ENCODE measurements at places on chromosomes 6 and 20.

DNA sequence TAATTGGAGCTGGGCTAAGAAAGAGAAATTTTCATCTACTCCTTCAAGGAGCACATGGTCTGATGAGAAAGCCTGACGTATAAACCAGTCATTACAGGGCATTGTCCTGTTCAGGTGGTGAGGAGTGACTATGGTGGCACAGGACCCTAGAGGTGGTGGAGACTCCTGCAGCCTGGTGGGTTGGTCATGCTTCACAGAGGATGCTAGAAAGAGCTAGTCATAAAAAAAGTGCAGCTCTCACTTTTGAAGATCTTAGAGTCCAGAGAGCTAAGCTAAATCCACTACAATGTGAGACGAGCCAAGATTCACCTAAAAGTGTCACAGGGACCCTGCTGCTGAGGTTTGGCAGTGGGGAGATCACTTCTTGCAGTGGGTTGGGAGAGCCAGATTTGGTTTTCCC, 9.8 kb upstream of the ZNF831 start:
- no peak for DNase-seq

DNA sequence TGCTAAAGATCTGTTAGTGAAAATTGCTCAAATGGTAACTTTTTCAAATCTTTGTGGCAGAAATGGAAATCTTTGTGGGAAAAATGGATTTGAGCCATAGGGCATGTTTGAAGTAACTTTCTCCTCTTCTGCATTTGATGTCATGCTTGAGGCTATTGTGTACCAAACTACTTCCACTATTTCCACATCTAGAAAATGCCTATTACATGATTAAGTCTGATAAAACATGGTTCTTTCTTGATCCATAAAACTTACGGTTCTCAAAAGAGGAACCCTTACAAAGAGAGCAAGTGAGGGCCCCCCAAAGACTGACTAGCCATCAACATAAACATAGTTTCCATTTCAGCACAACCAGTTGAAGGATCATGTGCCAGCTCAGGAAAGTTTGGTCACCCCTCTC, 150.6 kb downstream of the NFATC2 start:
- DNase-seq, result no peak

DNA sequence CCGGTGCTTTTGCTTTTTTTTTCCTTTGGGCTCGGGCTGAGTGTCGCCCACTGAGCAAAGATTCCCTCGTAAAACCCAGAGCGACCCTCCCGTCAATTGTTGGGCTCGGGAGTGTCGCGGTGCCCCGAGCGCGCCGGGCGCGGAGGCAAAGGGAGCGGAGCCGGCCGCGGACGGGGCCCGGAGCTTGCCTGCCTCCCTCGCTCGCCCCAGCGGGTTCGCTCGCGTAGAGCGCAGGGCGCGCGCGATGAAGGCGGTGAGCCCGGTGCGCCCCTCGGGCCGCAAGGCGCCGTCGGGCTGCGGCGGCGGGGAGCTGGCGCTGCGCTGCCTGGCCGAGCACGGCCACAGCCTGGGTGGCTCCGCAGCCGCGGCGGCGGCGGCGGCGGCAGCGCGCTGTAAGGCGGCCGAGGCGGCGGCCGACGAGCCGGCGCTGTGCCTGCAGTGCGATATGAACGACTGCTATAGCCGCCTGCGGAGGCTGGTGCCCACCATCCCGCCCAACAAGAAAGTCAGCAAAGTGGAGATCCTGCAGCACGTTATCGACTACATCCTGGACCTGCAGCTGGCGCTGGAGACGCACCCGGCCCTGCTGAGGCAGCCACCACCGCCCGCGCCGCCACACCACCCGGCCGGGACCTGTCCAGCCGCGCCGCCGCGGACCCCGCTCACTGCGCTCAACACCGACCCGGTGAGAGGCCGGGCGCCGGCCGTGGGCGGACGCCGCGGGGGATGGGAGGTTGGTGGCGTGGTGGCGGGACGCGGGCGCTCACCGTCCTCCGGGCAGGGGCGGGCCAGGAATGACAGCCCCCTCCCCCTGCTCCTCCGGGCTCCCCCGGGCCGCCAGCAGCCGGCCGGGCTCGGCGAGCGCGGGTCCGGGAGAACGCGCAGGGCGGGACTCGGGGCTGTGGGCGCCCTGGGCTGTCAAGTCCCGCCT, 606 bp downstream of the ID4 start:
- DNase-seq, result no peak

DNA sequence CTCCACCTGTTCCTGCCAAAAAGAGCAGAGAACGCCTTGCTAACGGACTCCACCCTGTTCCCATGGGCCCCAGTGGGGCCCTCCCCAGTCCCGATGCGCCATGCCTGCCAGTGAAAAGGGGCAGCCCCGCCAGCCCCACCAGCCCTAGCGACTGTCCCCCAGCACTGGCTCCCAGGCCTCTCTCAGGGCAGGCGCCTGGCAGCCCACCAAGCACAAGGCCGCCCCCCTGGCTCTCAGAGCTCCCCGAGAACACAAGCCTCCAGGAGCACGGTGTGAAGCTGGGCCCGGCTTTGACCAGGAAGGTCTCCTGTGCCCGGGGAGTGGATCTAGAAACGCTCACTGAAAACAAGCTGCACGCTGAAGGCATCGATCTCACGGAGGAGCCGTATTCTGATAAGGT, 201.8 kb downstream of the SASH1 start:
- no peak for DNase-seq

DNA sequence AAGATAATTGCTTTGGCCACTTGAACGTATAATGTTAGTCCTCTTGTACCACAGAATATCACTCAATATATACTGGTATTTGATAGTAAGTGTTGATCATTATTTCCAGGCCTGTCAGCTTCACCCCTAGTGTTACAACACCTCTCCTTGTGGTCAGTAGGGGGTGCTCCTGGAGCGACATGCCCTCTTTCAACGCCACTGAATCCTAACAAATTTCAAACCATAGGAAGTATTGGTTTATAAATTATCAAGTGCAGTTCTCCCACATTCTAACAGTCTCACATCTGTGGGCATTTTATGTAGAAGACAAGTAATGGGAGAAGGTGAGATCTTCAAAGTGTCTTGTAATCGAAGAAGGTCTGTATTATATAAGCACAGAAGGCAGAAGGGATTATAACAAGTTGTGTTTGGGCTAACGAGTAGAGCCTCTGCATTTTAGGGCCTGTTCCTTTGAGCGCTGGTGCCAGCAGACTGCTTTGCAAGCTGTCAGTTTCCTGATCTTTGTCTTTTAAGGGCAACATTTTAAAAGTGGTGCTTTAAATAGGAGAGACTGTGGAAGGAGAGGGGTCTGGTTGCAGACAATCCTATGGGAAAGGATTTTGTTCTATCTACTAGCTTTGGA, 57.1 kb upstream of the CEP162 start:
- no peak for DNase-seq

DNA sequence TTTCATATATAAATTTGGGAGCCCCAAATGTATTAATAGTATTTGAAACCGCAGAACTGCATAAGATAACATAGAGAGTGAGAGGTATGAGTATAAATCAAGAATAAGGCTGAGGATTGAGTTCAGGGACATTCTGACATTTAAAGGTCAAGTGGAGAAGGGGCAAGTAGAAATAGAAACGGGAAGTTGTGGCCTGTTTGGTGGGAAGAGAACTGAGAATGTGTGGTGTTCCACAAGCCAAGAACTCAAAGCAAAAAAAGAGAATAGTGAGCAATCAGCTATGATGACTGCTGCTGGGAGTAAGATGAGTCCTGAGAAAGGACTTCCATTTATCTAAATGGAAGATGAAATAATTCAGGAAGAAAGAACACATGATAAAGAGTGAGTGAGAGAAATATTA, 418.4 kb downstream of the CD109 start:
- no peak for DNase-seq

DNA sequence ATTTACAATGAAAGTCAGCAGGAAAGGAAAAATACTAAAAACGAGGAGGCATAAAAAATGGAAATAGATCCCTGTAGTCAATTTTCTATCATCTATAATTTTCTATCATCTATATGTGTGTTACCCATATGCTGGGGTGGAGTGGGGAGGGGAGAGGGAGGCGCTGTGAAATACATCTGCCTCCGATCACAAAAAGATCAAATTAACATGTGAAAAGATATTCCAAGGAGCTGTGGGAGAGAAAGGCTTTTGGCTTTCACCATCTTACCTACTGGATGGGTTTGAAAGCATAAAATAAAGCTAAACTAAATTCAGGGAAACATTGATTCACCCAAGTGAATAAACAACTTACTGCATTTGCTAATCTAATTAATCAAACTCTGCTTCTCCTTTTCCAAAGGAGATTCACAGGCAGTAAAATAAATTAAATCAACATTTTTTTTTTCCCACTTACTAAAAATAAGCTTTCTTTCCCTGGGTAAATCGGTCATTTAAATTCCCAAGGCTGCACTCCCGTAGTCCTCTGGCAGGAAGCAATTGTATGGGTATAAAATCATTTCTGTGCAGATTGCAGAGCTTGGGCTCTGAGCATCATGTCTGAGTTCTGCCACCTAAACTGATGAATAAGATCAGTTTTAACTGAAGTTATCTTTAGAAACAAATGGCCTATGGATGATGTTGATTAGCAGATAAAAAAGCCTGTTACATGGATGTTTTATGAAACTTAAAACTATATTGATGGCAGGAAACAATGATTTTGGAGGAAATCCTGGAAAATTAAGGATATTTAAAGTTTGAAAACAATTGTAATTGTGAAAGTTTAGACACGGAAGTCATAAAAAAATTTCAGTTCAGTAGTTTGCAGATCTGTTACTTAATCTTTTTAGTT, 147.9 kb downstream of the SOX4 start:
- DNase-seq, result no peak

GRCh38 chr6:87431263-87431662, 23.5 kb downstream of the CFAP206 start:
- no peak for DNase-seq

- DNase-seq, result peak; percentile 56
Measured at GRCh38 chr6:37137201-37138090, 32.5 kb upstream of the PIM1 start.

GRCh38 chr6:11445146-11445545, 92.4 kb upstream of the TMEM170B start:
- DNase-seq, result no peak

DNA sequence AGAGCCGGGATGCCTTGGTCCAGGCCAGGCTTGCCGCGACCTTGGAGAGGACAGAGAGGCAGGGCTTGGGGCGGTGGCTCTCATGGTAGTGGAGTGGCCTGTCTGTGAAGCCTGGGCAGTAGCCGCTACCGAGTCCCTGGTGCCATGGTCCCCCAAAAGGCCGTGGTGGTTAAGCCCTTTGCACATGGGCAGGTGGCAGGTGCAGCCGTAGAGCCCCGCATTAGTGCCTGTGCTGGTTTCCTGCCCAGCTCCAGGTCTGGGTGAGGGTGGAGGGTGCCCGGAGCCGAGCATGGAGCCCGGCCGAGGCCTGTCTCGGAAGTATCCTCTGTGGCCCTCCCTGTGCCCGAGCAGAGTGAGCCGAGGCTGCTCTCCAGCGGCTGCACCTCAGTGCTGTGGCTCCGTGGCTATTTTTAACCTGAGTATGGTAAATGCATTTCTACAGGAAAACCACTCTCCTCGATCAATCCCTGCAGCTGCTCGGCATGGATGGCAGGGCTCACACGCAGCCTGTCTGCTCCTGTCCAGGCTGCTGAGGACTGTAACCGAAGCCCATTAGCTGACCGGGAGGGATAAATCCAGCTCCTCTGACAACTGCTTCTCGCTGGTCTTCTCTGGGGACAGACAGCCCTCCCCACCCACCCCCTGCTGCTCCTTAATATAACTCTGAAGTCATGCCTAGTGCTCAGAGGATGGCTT, 36.3 kb upstream of the GATA5 start:
- DNase-seq, result no peak

DNA sequence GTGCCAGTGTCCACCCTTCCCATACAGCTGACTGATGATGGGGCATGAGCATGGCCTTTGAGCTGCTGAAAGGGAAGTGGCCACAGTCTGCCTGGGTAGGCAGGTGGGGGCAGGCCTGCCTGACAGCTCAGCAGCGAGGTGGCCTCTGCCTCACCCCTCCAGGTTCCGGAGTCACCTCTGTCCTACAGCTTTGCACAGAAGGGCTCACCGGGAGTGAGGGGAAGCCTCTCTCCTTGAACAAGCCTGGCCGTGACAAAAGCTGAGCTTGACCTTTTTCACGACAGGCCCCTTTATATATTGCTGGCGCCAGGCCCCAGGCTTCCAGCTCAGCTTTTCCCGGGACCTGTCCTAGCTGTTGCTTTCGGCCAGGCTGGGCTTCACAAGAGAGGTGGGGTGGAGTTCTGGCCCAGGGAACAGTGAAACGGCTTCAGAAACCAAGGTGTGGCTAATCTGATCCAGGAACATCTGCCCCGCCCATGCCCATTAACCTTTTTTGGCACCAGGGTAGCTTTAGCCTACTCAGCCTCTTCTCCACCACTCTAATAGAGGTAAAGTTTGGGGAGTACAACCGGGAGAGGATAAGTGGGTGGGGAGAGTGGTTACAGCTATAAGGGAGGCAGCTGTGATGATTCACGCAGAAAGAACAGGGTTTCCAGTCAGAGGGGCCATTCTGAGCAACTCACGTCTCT, 42.9 kb downstream of the C6orf132 start:
- peak; percentile 66 for DNase-seq

DNA sequence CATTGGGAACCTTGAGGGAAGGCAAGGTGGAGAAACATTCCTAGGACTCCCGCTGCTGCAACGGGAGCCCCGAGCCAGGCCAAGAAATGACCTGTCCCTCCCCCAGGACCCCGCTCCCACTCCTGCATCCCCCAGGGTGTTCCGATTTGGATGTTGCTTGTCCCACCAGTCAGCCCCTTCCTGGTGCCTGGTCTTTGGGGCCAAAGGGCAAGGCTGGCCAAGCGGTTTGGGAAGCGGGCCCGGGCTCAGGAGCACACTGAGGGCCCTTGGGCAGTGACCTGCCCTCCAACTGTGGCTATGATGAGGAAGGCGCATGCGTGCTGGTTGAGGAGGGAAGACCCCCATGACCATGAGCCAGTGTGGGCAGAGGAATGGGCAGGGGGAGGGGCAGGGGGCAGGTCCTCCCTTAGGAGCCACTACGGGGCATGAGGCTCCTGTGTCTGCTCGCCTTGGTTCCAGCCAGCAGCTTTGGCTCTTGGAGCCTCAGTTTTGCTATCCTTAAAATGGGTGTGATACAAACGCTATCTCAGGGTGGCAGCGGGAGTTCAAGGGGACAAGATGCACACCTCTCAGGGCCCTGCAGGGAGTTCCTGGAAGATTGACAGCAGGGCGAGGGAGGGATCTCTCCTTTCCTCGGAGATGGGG, 50.4 kb downstream of the RBM38 start:
- DNase-seq, result no peak

DNA sequence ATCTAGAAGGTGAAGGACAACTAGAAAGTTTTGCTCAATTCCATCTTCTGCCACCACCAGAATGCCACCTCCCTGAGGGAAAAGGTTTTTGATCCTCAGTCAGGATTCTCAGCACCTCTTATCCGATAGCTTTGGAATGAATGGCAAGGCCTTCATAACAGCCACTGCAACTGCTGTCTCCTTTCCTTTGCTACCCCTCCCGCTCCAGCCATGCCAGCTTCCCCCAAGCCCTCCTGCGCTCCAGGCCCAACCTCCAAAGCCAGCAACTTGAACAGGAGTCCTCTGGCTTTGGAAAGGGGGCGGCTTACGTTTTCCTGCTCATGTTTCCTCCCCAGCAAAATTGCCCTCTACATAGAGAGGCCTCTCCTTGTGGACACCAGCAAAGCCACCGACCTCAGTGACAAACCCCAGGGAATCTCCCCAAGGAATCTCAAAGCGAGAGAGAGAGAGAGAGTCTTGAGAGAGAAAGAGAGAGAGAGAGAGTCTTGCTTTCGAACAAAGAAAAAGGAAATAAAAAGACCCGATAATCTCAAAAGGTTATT, 420 bp upstream of the BTN2A1 start:
- DNase-seq, result no peak
